ENCODE measurements at places on chromosomes 3 and 15.

- H3K36me3 ChIP-seq, result no peaks in the 10 kb centered on the region
- no peaks in the 10 kb centered on the region for H3K27me3 ChIP-seq
- H3K27ac ChIP-seq, result no peak overlapping the region
- no peak for DNase-seq
- no peaks in the 10 kb centered on the region for H3K4me1 ChIP-seq
Measured at GRCh38 chr3:140443073-140443472, 234.8 kb upstream of the TRIM42 start.

DNA sequence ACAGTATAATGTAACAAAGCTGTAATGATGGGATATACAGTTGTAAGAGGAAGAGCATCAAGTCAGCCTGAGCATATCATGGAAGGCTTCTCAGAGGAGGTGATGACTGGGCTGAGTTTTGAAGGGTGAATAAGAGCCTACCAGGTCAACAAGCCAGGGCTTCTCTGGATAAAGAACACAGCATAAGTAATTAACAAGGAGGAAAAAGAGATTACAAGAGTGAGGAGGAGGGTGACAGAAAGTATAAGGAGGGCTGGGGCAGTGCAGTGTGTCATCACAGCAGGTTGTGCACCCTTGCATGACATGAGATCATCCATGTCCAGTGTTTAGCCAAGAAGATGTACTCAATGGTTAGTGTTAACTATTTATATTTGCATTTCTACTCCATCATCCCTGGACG, 16.9 kb upstream of the SPATA12 start:
- H3K4me3 ChIP-seq, result no peak overlapping the region
- H3K4me1 ChIP-seq, result no peaks in the 10 kb centered on the region
- no peak for DNase-seq
- no peak overlapping the region for H3K27ac ChIP-seq
- no peaks in the 10 kb centered on the region for H3K27me3 ChIP-seq
- no peaks in the 10 kb centered on the region for H3K36me3 ChIP-seq

GRCh38 chr15:34188711-34189110, 21.2 kb downstream of the KATNBL1 start:
- no peaks in the 10 kb centered on the region for H3K4me1 ChIP-seq
- no peaks in the 10 kb centered on the region for H3K27me3 ChIP-seq
- no peak overlapping the region for H3K27ac ChIP-seq
- H3K36me3 ChIP-seq, result peaks cover 3% of the 10 kb centered on the region
- no peak overlapping the region for H3K4me3 ChIP-seq

GRCh38 chr3:154749514-154749913, 319.5 kb upstream of the GPR149 start:
- no peak overlapping the region for H3K27ac ChIP-seq
- H3K4me3 ChIP-seq, result no peak overlapping the region
- no peaks in the 10 kb centered on the region for H3K27me3 ChIP-seq
- H3K4me1 ChIP-seq, result no peaks in the 10 kb centered on the region

GRCh38 chr3:55204417-55204816, 276.6 kb upstream of the LRTM1 start:
- DNase-seq, result no peak
- H3K27ac ChIP-seq, result no peak overlapping the region
- H3K4me3 ChIP-seq, result no peak overlapping the region
- no peaks in the 10 kb centered on the region for H3K27me3 ChIP-seq
- no peaks in the 10 kb centered on the region for H3K36me3 ChIP-seq

- H3K27ac ChIP-seq, result no peak overlapping the region
- H3K4me1 ChIP-seq, result no peaks in the 10 kb centered on the region
- no peaks in the 10 kb centered on the region for H3K36me3 ChIP-seq
- H3K27me3 ChIP-seq, result no peaks in the 10 kb centered on the region
Measured at GRCh38 chr3:150469031-150469930, 61.2 kb downstream of the TSC22D2 start.

DNA sequence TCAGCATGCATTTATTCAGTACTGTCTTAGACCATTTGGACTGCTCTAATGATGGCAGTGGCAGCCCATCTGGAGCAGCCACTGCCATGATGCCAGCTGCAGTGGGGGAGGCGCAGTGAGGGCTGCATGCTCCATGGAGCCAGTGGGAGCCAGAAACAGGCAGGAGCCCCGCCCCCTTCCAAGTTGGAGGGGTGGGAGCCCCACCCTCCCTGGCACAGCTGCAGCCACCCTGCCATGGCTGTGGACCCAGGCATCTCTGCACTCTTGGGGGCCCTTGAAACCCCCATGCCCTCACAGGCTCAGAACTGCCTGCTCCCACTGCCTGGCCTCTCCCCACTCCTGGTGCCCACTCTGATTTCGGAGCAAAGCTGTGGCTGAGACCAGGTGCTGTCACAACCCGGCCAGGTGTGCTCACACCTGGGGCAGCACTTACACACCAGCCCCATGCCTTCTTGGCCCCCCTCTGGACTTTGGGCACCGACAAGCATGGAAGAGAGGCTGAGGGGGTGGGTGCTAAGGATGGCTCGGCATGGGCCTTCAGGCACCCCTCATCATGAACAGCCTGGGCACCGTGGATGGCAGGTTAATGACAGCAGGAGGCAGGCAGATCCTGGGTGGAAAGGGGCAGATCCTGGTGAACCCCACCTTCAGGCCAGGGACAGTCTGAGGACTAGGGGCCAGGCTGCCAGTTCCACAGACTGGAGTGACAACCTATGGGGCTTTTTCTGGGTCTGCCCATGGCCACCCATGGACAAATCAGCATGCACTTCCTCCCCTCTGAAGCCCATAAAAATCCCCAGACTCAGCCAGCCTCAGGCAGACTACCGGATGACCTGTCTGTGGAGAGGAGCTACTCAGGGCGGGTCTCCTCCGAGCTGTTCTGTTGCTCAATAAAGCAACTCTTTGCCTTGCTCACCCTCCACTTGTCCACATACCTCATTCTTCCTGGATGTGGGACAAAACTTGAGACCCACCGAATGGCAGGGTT, 18.3 kb downstream of the TBC1D21 start:
- no peak for DNase-seq
- no peak overlapping the region for H3K27ac ChIP-seq
- no peaks in the 10 kb centered on the region for H3K4me1 ChIP-seq
- no peak overlapping the region for H3K4me3 ChIP-seq
- peaks cover 6% of the 10 kb centered on the region for H3K27me3 ChIP-seq
- H3K36me3 ChIP-seq, result no peaks in the 10 kb centered on the region

GRCh38 chr3:194702545-194702944, 16.9 kb downstream of the FAM43A start:
- no peaks in the 10 kb centered on the region for H3K4me1 ChIP-seq
- H3K36me3 ChIP-seq, result no peaks in the 10 kb centered on the region
- no peak for DNase-seq
- H3K4me3 ChIP-seq, result no peak overlapping the region
- H3K27ac ChIP-seq, result no peak overlapping the region
- H3K27me3 ChIP-seq, result no peaks in the 10 kb centered on the region
